ENCODE measurements at places on chromosomes 2 and 18.

DNA sequence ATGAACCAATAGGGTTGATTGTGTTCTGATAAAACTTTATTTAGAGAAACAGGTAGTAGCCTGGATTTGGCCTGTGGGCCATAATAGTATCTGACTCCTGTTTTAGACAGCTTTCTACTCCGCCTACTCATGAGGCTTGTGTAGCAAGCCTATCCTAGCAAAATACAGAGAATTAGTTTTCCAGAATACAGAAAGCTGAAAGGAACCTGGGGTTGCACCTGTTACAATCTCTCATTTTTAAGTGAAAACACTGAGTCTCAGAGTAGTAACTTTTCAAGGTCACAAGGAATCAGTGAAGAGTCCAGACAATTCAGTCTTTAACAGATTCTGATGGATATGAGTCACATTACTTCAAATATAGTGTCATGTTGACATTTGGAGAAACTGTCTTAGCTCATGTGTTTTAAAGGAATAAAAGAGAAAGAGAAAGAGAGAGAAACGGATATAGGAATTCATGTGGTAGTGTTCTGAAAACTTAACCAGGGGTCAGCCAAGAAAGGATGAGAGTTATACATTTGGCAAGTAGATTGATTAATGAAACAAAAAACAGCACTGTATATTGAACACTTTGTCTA lies 17.0 kb downstream of the ARHGAP28 start:
- DNase-seq: no peak

DNA sequence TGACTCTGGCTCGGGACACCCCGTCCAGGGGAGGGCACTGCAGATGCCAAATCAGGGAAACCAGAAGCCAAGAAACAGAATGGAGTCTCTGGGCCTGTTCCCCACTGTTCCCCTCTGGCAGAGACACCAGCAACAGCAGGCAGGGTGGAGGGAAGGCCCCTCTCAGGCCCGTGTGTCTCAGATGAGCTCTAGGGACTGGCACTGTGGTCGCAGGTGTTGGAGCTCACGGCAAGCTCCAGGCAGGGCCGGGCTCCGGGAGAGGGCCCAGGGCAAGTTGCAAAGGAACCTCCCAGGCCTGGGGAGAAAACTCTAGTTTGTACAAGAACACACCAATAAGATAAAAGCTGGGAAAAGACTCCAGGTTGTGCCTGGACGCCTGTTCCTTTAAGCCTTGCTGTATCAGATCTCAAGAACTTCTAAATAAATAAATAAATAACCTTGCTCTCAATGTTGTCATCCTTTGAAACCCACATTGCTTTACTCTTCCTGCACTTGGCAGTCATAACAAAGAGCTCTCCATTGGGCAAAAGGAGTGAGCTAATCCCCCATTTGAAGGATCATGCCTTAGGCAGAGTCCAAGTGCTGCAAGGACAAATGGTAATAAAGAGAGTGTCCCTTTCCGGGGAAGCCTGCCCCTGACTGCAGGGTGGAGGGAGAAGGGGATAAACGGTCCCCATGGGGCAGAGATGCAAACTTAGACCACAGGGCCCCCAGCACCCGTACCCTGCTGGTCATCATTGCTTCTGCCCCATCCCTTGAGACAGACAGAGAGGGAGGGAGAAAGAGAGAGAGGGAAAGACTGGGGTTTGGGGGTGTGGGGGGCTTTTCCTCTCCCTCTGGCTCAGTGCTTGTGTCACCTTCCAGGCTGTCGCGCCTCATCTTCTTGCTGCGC lies 33.3 kb downstream of the CNGA3 start:
- no peak for DNase-seq

DNA sequence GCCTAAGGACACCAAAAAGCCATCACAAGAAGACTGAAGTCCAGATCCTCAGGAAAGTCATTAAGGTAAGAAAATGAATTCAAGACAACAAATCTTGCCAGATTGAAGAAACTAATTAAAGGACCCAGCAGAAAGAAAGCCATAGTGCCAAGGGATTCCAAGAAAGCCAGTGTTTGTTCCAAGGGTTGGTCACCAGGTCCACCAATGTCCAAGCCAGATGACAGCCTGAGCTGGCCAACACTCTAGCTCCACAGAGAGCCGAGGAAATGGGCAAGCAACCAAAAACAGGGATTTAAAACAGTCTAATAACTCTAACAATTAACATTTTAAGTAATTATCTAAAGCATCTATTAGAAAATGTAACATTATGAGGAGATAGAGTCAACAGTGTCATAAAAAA lies 49.2 kb downstream of the DNER start:
- DNase-seq: peak; percentile 58

DNA sequence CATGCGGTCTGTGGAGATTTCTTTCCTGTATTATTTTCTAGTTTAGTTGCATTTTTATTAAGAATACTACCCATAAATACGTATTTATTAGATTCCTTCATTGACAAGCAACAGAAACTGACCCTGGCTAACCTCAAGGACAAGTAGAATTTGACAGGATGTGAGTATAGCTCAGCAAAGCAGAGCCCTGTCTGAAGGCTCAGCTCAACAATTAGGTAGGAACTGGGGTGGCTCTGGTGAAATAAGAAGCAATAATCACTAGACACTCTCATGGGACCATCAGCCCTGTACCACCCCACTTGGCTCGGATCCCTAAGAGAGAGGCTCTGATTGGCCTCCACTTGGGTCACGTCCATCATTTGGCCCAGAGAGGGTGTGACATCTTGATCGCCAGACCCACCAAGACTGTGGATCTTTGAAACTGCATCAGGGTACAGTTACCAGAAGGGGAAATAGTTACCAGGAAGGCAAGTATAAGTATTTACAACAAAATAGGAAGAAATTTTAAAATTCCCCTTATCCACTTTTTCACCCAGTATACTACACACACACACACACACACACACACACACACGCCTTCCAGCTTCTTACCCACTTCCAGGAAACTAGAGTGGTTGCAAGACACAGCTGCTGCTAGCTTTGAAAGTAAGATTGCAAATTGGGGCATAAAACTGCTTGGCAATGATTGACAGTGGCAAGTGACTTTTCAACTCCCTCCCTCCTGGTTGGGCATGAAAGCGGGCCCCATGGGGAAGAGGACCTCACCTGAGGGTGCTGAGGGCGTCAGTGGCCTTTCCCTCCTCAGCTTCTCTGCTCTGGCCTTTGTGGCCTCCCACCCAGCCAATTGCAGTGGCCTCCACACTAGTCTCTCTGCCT lies 41.8 kb downstream of the KCTD18 start:
- DNase-seq: no peak

GRCh38 chr2:193409951-193410350 lies 1215.2 kb upstream of the TMEFF2 start:
- no peak for DNase-seq
